Pancreas (tissue), 10 donors: ENCODE measurements at places on chromosomes 5 and 9. TPM values are rescaled to one million over a fixed set of nuclear protein-coding genes. Genes with fewer than 3 reads are reported as not detected.

- DNase-seq = no peak
Measured at GRCh38 chr5:137933491-137933911, 44.2 kb downstream of the PKD2L2 start.

GRCh38 chr5:39177631-39177964, 41.8 kb downstream of the FYB1 start:
- no peak for DNase-seq

GRCh38 chr9:108443019-108443633, 412.7 kb downstream of the ACTL7B start:
- DNase-seq = no peak

GRCh38 chr5:74586856-74587255, 53.7 kb downstream of the ENC1 start:
- DNase-seq = no peak

- DNase-seq = no peak
Measured at GRCh38 chr5:116428413-116428812, 146.2 kb downstream of the SEMA6A start.

DNA sequence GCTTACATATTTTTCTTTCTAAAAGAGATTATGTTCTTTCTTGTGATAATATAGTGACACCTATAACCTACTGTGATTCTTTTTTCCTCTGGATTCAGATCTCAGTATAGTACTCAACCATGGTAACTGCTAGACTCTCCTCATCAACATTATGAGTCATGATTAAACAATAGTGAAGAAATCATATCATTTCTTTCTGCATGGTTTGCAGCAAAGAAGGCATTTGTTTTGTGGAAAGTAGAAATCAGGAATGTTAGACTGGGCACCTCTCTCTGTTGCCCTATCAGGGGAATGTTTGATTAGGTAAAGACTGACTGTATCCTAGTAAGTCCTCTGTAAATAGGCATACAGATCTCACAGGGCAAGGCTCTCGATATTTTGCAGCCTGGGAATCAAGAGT, 25.6 kb upstream of the SMC2 start:
- no peak for DNase-seq

Gene TRIM7
- 3.1 TPM for total RNA-seq

Gene PDE6A
- not detected for total RNA-seq

Gene ARSI
- total RNA-seq = 0.63 TPM
